ENCODE measurements at places on chromosomes 3 and 15.

- no peak for DNase-seq
Observed at GRCh38 chr15:96894659-96895058, 564.2 kb downstream of the NR2F2 start.

GRCh38 chr3:40780925-40781406 is 256.2 kb downstream of the ZNF621 start:
- DNase-seq = no peak

GRCh38 chr3:45123030-45123429 is 23.1 kb downstream of the CDCP1 start:
- no peak for DNase-seq

- DNase-seq = no peak
Observed at GRCh38 chr15:36501063-36501678, 78.3 kb upstream of the CDIN1 start.

DNA sequence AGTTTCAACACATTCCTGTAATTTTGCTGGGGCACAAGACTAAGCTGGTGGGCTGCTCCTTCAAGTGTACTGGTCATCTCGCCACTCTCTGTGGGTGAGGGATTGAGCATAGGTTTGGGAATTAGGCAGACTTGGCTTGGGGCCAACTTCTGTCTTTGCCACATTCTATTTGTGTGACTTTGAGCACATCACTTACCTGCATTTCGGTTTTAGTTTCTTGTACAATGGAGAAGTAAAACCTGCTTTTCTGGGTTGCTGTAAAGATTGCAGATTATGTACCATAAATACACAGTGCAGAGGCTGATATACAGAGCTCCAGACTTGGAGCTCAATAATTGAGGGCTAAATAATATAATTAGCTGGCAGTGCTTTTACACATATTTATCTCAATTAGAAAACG is 162.1 kb downstream of the C3orf38 start:
- DNase-seq = no peak

GRCh38 chr3:143951351-143951971 is 20.2 kb upstream of the DIPK2A start:
- DNase-seq = no peak

GRCh38 chr3:13016083-13016720 is 57.0 kb downstream of the IQSEC1 start:
- no peak for DNase-seq

GRCh38 chr3:102143536-102143935 is 291.3 kb upstream of the ZPLD1 start:
- DNase-seq = no peak

DNA sequence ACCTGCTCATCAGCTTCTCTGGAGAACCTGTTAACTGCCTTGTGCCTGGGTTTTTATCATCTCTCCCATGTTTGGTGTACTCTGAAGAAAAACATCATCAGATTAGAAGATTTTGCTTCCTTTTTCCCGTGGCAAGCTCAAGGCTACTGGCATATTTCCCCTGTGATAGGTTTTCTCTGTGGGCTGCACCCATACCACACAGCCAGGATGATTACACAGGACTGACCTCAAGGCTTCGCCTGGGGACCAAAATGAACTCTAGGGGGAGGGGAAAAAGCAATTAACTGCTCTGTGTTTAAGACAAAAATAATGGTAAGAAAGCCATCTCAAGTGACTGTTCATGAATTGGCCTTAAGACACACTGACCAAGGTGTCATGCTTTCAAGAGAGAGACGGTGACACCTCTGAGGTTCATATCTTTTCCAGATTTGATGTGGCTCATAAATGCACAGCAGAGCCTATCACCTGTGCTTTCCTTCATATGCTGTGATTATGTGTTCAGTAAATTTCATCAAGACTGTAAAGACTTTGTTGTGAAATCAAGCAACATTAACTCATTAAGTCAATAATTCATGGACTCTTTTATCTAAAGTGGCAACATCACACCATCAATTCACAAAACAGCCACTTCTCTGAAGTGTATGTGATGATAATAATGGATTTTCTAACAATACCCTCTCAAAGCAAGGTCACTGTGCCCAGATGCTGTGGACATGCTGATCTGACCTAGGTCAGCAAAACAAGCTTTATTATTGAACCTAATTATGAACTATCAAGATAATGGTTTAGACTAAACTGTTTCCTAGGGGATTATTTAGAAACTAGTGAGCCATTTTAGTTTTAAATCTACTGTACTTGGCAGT is 427.9 kb downstream of the WDR72 start:
- no peak for DNase-seq

GRCh38 chr3:195059471-195060216 is 211.3 kb downstream of the XXYLT1 start:
- DNase-seq = no peak

DNA sequence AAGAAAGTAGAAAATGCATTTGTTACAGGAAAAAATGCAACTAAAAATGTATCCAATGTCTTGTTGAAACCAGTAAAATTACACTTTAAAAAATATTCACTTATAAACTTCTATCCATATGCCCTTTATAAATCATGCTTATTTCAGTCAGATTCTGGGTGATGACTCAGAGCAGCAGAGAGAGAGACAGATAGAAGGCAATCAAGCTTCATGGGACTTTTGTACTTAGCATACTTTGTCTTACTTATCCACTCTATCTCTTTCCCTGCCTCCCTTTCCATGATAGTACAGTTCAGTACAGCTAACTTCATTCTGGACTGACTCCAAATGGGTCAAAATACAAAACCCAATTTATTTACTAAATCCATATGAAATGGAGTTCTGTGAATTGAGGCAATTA is 1438.2 kb downstream of the ZPLD1 start:
- no peak for DNase-seq

GRCh38 chr3:149366031-149366430 is 11.4 kb downstream of the TM4SF1 start:
- DNase-seq = no peak

DNA sequence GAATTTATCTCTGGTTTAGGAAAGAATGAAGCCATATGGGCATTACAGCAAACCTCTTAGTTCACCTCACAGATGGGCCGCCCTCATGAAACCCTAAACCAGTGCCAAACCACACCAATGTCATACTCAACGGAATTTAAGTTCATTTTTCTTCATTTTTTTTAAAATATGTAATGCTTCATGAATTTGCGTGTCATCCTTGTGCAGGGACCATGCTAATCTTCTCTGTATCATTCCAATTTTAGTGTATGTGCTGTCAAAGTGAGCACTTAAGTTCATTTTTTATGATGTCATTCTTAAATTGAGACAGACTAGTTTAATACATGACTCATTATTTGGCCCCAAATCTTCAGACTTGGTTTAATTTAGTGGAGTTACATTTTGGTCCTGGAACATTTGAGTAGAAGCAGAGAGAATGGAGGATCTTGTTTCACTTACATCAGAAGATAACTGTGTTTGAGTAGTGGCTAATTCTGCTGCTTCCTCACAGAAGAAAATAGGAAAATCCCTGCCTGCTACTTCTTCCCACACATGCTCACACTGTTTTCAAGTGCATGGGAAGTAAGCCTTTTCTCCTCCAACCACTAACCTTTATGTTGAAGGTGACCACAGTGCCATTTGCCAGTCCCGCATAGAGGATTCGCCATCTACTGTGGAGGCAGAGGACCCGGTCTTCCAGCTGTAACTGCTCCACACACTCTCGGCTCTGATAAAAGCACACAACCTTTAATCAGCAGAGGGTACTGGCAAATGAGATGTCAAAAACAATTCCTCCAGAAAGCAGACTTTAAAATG is 63.3 kb downstream of the ZNF106 start:
- no peak for DNase-seq

DNA sequence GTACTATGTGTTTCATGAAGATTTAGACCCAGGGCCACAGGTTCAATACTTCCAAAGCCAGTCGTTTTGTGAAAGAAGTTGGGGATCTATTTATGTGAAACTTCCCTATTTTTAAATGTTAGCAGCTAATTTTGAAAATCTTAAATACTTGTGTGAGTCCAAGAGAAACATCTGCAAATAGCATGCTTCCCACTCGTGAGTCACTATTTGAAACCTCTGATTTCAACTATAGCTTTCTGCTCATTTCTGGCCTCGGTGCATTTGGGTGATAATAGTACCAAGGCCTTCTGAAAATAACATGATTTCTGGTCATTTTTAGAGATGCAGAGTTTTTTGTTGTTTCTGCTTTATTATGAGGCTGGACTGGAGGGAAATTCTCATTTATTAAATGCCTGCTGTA is 110.0 kb downstream of the OPA1 start:
- no peak for DNase-seq

DNA sequence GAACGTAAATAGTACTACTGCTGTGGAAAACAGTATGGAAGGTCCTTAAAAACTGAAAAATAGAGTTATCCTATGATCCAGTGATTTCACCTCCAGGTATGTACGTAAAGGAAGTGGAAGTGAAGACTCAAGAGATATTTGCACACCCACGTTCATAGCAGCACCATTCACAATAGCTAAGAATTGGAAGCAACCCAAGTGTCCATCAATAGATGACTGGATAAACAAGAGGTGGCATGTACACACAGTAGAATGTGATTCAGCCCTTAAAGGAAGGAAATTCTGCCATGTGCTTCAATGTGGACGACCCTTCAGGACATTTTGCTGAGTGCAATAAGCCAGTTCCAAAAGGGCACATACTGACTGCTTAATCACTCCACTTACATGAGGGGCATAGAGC is 188.3 kb downstream of the APBA2 start:
- DNase-seq = no peak

DNA sequence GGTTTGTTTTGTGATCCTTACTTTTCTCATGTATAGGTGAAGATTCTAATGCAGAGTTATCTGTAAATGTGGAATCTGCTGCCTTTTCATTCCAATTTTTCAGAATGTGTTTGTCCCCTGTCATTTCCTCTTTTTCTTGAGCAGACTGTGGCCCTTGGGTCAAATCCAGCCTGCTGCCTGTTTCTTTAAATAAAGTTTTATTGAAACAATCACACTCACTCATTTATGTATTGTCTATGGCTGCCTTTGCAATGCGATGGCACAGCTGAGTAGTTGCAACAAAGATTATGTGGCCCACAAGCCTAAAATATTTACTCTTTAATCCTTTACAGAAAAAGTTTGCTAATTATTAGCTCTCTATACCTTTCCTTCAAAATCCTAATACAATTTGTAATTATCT is 116.3 kb upstream of the NPHP3 start:
- DNase-seq = no peak

DNA sequence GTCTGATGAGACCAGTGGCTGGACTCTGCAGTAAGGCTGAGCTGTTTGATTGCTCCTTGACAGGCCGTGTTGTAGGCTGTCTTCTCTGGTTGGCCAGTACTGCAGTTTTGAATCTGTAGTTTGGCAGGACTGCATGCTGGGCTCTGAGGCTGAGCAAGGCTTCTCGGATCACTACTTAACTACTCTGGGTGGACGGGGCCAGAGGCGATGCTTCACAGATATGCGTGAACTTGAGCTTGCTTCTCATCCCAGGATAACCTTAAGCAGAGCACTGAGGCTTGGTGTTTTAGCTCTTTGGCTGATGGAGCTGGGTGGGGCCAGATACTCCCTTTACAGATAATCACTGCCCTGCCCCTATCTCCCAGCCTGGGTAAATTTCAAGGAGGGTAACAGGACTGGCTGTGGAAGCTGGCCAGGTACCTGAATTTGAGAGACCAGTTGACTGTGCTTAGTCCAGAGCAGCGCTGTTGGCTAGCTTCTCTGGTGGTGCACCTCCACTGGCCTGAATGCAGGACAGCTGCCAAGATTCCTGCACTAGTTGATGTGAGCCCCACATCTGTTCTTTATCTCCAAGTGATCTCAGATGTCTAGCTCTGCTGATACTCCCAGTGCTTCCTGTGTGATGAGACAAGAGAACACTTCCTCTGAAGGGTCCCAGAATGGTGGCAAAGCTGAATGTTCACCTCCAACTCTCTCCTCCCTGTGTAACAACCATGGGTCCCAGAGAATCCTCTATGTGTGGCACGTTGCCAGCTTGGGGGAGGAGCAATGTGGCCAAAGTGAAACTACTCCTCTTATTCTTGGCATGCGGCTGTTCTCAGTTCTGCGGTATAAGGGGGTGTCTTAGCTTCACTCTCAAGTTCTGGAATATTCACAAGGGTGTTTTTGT is 37.9 kb downstream of the RPL39L start:
- no peak for DNase-seq

DNA sequence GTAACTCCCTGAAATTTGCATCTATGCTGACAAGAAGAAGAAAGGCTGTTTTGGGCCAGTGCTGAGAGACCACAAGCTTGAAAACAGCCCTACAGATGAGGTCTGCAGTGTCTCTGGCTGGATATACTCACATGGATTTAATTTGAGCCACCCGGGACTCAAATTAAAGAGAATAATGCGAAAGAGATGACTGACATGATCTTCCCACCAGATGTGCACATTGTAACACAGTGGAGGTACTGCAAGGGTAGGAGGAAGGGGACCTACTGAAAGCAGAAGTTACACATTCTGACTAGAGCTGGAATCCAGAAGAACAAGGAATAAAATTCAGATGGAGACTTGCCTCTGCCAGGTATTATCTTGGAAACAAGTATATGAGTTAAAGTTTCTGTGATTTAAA is 728.3 kb upstream of the SGO1 start:
- DNase-seq = no peak

DNA sequence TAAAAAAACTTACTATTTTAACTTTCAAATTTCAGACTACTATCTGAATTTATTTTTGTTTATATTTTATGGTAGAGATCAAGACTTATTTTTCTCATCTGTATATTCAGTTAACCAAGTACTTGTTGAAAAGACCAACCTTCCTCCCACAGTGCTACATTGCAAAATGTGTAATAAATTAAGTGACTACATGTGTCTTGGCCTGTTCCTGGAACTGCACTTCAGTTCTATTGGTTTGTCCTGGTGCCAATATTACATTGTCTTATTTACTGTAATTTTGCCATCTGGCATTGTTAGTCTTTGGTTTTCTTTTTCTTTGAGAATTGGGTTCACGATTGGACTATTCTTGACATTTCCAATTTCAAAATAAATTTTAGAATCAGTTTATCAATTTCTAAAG is 138.4 kb upstream of the KCNMB2 start:
- DNase-seq = no peak

- no peak for DNase-seq
Observed at GRCh38 chr3:54427501-54427900, 305.1 kb downstream of the CACNA2D3 start.

DNA sequence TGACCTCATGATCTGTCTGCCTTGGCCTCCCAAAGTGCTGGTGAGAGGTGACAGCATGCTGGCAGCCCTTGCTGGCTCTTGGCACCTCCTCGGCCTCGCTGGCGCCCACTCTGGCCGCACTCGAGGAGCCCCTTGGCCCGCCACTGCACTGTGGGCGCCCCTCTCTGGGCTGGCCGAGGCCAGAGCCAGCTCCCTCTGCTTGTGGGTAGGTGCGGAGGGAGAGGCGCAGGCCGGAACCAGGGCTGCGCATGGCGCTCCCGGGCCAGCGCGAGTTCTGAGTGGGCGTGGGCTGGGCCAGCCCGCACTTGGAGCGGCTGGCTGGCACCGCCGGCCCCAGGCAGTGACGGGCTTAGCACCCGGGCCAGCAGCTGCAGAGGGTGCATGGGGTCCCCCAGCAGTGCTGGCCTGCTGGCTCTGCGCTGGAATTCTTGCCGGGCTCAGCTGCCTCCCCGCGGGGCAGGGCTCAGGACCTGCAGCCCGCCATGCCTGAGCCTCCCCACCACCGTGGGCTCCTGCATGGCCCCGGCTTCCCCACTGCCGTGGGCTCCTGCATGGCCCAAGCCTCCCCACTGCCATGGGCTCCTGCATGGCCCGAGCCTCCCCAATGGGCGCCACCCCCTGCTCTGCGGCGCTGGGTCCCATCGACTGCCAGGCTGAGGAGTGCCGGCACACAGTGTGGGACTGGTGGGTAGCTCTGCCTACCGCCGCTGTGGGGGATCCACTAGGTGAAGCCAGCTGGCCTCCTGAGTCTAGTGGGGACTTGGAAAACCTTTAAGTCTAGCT is 76.4 kb upstream of the OSBPL11 start:
- DNase-seq = no peak

GRCh38 chr3:3765661-3766060 is 33.6 kb upstream of the LRRN1 start:
- no peak for DNase-seq

Measured in activated gamma-delta T cell (primary cell).